ENCODE measurements at places on chromosomes 16 and 17.

- no peak for DNase-seq
Measured at GRCh38 chr16:85213926-85214675, 101.8 kb upstream of the CIBAR2 start.

DNA sequence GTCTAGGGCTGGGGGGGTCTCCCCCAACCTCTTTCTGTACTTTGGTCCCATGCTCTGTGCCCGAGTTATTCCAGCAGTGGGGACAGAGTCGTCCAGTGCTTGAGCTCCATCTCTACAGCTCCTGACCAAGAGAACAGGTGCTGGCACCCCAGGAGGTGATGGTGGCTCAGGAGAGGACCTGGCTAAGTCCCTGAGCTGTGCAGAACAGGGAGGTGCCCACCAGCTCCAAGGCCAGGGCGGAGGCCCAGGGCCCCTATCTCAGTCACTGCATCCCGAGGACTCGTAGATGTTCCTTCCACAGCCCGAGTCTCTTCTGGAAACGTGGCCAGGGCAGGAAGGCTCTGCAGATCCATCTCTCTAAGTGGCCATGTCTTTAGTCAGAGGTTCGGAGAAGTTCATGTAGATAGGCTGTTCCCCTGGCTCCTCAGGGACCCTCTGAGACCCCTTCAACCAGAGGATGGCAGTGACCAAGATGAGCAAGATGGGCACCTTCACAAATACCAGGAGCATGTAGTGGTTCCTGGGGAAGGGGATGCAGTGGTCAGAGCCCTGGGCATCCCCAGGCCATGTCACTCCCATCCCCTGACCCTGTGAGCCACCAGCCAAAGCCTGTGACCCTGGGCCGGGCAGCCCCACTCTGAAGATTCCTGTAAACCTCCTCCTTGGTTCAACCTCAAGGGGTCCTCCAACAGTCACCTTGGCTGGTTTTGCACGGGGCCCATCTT lies 8.7 kb downstream of the CD300LB start:
- DNase-seq = no peak

DNA sequence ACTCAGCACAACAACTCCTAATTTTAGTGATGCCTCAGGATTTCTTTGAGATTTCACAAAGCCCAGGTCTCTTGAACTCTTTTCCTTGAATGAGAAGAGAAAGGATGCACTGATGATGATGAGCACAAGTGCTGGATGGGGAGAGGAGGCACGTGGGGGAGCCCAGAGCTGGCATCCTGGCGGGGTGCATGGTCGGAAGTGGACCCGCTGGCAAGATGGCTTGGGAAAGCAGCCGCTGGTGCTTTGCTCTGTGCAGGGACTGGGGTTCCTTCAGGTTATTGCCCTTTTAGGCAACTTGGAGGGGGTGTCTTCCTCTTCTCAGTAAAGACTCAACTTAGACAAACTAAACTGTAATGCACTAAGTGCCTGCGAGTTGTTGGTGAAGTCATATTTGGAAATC lies 22.3 kb downstream of the CALB2 start:
- DNase-seq = no peak

GRCh38 chr17:76544546-76545365 lies 4.9 kb downstream of the PRCD start:
- no peak for DNase-seq

DNA sequence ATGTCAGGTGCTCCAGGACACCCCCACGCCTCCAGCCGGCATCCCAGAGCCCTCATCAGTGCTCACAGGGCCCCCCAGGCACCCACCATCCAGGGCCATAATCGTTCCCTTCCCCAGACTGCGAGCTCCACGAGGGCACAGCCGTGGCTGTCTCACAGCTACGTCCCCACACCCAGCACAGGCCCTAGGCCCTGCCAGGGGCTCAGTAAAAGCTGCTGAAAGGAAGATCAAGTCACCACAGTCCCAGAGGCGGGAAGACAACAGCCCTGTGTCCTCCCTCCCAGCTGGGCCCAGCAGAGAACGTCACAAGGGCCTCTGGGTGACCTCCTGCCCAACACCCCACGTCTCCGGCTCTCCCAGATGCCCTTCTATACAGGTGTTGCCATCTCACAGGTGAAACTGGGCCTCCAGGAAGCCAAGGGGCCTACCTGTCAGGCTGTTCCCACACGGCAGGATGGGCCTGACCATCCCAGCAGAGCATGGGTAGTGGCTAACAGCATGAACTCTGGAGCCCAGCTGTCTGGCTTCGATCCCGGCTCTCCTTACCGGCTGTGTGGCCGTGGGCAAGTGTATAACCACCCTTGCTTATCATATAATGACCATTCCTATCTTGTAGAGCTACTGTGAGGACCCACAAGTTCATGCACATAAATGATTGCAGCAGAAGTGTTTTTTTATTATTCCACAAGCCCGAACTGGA lies 17.9 kb downstream of the ARL2BP start:
- no peak for DNase-seq

- no peak for DNase-seq
Measured at GRCh38 chr17:81171941-81172340, 5.9 kb upstream of the AATK start.

DNA sequence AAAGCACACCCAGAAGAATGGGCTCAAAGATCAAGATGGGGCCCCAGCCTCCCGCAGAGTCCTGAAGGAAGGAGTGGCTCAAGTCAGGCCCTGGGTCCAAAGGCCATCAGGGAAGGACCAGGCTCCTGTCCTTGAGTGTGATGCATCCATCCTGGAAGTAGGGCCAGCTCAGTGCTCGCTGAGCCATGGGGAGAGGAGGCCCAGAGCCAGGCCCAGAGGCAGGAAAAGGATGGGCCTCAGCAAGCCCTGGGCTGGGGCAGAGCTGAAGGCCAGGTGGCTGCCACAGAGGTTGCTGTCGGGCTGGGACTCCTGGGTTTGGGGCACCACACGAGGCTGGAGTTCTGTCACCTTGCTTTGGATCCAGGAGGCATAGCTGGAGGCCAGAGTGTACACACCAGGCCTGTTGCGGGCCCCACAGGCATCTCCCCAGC lies 3.7 kb downstream of the PRSS8 start:
- no peak for DNase-seq

All from NCI-H446 treated with DMSO at 0.1 percent for 48 hours (cell line).